ENCODE measurements at places on chromosomes 13 and 19. TPM values are rescaled to one million over a fixed set of nuclear protein-coding genes. Genes with fewer than 3 reads are reported as not detected.

- no peak for DNase-seq
Measured at GRCh38 chr13:34352958-34353357, 535.0 kb downstream of the RFC3 start.

DNA sequence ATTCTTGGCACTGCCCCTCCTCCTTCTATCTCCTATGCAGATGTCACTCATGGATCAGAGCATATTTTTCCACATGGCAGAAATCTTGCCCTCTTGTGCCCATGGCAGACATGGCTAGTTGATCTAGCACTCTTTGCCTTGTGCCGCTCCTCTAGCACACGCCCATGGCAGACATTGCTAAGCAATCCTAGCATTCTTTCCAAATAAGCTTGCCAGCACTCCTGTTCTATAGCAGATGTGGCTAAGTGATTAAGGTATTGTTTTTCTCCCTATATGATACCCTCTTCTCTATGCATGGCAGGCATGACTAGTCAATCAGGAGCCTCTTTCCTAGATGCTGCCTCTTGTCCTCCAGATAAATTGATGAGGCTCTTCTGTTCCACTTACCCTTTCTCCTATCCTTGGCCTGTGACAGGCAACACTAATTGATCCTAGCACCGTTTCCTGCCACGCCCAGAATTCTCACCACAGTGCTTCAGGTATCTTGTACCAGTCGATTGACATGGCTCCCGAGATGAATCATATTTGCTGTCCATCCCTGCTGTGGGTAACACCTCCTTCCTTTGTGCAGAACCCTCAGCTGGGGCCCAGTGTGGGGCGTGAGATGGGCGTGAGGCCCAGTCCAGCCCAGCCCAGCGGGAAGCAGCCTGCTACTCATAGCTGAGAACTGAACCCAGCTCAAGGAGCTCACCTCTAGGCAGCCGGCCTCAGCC lies 26.9 kb downstream of the TMED1 start:
- DNase-seq = no peak

DNA sequence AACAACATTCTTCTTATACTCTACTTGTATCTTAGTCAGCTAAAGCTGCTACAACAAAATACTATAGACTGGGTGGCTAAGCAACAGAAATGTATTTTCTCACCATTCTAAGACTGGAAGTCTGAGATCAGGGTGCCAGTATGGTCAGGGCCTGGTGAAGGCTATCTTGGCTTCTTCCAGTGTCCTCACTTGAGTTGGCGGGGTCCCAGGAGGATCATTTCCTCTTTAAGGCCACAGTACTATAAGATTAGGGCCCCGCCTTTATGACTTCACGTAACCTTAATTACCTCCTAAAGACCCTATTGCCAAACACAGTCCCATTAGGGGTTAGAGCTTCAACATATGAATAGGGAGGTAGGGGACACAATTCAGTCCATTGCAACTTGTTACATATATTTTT lies 30.7 kb upstream of the DOCK9 start:
- no peak for DNase-seq

Gene ZNF418
- total RNA-seq = 5.1 TPM
